Activated CD4-positive, alpha-beta T cell treated with anti-CD3 and anti-CD28 coated beads for 36 hours (primary cell): ENCODE measurements at places on chromosomes 1 and 21.

DNA sequence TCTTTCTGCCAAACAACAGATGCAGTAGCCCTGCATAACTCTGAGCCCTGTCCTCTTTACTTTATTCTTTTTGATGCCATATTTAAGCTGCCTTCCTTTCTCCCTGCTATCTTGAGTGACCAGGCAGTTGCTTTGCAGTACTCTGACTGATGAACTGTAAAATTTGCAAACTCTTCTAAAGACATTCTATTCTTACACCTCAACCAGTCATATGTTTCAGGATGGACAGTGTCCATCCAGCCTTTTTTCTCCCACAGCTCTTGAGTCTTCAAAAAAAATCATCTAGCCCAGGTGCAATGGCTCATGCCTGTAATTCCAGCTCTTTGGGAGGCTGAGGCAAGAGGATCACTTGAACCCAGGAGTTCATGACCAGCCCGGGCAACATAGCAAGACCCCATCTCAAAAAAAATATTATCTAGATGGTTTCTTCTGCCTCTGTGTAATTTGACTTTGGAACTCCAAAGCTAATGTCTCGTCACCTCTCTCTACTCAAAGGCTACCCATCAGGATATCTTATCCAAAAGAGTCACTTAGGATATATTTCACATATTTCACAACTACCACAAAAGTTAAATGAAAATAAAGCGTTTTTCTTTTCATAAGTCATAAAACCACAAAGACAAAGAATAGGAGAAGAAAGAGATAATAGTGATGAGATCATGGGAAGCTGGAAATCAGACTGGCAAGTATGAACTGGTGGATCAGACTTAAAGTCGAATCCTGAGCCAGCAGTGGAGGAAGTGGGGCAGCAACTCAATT, 54.6 kb upstream of the IPO9 start:
- DNase-seq: no peak
- H3K27me3 ChIP-seq: no peaks in the 10 kb centered on the region
- H3K4me1 ChIP-seq: no peaks in the 10 kb centered on the region

GRCh38 chr1:75712306-75712705, 12.2 kb upstream of the ACADM start:
- H3K27me3 ChIP-seq: peaks cover 22% of the 10 kb centered on the region
- no peak for DNase-seq

DNA sequence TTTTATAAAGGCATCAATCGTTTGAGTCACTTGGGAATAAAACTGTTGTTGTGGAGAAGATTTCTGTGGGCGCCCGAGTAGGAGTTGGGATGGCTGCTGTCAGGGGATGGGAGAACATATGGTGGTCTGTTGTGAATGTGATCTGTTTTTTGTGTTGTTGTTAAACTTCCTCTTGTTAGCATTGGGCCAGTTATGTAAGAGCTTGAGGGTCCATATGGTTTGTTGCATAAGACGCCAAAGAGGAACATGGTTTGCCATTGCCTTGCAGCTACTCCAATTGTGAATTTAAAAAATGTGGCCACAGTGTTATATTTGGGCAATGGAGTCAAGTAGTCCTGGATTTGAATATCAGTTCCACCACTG, 136.1 kb upstream of the JUN start:
- peaks cover 3% of the 10 kb centered on the region for H3K36me3 ChIP-seq
- H3K27me3 ChIP-seq: peaks cover 4% of the 10 kb centered on the region
- no peak overlapping the region for H3K4me3 ChIP-seq
- H3K4me1 ChIP-seq: peaks cover 12% of the 10 kb centered on the region
- DNase-seq: no peak

DNA sequence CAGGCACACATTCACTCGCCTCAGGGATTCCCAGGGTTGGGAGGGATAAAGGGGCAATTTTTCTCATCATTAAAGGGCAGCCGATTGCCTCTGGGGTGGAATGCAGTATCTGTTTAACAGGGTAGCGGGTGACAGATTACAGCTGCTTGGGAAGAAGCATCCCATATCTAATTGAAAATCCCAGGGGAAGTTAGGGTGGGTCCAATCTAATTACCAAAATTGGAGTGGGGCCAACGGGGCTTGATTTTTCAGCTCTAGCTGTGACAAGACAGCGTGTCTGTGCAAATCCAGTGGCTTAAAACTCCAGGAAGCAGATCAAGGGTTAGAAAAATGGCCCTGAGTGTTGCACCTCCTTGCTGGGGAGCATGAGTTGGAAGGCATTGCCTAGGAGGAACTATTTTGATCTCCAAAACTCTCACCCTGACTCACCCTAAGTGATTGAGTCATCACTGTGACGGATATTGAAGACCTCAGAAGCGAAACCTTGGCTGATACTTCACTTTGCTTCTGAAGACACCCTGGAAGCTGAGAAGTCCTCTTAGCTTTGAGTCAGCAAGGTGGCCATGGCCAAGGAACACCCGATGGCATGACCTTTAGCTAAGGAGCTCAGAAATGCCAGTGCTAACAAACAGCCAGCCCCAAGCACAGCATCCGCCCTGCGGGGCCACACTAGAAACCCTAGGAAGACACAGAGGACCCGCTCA, 46.0 kb downstream of the GRHL3 start:
- H3K27me3 ChIP-seq: peaks cover 3% of the 10 kb centered on the region
- H3K27ac ChIP-seq: no peak overlapping the region
- peaks cover 4% of the 10 kb centered on the region for H3K36me3 ChIP-seq
